ENCODE measurements at places on chromosomes 16 and 17. TPM values are rescaled to one million over a fixed set of nuclear protein-coding genes. Genes with fewer than 3 reads are reported as not detected.

DNA sequence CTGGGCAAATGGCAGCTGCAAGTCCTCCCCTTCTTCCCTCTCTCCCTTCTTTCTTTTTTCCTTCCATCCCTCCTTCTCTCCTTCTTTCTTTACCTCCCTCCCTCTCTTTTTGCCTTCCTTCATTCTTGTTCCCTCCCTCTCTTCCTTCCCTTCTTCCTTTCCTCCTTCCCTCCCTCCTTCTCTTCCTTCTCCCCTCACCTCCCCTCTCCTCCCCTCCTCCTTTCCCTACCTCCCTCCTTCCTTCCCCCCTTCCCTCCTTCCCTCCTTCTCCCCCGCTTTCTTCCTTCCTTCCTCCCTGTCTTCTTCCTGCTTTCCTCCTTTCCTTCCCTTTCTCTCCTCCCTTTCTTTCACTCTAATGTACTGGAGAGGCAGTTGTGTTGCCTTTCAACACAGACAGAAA is 110.8 kb upstream of the SALL1 start:
- no peak for ATAC-seq

GRCh38 chr17:48843187-48843900 is 12.5 kb downstream of the CALCOCO2 start:
- ATAC-seq, result no peak

GRCh38 chr17:19270347-19270703 is 33.2 kb downstream of the EPN2 start:
- no peak for ATAC-seq

GRCh38 chr16:29684679-29685078 is 5.7 kb downstream of the QPRT start:
- ATAC-seq, result no peak

The CTF1 gene
- total RNA-seq, result 14.6 TPM
